ENCODE measurements at places on chromosomes 4 and X.

- DNase-seq: no peak
These were observed 124.1 kb downstream of the FHDC1 start for GRCh38 chr4:153060196-153060595.

GRCh38 chr4:105878668-105879067 is 16.6 kb upstream of the NPNT start:
- no peak for DNase-seq

- DNase-seq: no peak
These were observed 39.5 kb upstream of the EMCN start for GRCh38 chr4:100557306-100557705.

DNA sequence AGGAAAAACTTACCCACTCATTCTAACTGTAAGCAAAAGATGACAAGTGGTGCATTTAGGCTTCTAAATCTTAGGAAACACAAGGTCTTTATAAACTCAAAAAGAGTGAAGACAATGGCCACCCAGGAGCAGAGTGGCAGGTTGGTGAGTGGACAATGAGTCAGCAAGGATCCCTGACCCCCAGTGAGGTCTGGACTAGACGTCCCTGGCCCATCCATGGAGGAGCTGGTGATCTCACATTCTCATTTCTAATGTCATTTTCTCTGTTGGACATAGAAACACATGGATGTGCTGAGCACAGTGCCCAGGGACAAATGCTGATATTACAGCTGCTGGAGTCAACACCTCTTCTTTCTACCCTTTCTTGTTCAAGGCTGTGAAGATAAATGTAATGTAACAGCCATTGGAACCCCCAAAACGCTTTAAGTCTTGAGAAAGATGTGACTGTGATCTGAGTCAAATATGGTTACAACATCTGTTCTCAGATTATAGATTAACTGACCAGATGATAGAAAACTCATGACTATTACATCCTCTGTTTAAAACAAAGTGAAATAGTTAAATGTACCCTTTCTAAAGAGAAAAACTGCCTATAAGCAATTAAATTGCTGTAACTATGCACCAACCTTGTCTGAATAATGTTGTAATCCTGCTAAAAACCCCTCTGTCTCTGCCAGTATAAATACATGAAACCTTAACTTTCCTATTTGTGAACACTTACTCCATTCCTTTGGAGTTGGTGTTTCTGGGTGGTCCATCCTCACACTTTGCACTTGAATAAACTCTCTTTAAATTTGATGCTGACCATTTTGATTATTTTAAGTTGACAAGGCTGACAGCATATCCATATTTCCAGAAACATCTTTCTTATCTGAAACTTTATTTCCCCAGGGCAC is 92.7 kb downstream of the USP46 start:
- no peak for DNase-seq

DNA sequence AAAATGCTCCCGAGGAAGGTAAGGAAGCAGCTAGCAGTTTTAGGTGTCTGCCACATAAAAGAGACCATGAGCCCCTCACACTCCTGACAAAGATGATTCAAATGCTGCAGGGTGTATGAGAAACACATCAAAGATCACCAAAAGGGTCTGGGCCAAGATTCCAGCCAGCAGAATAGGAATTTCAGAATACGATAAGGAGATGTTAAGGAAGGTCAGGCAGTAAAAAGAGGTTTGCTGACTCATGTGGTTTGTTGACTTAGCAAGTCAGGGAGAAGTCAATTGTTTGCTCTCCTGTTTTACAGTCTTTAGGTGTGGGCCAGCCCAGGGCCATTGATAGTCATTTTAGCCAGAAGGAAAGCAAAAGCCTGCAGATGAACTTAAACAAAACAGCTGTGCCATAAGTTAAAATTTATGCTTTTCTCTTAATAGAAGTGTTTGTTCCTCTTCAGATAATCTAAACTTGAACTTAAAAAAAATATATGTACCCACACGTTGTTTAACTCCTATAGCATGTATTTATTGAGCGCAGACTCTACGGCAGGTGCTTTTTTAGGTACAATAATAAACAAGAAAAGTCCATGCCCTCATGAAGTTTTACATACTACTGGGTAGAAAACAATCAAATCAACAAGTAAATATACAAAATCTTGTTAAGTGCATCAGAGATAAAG is 115.6 kb downstream of the CAMK2D start:
- no peak for DNase-seq

DNA sequence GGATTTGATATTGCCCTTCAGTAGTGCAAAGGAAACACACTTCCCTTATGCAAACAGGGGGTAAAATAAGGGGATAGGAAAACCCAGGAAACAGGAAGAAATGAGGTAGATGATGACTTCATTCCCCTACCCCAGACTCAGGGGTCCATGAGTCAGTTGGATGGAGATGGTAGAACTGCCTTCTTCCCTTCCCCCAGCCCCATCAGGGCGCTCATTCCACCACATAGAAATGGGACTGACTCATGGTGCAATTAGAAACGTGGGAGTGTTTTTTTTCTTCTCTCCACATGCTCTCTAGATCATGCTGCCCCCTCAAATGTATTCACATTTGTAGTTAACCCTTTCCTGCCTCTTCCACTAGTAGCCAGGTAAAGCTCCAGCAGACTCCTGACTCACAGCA is 23.1 kb upstream of the ARMCX2 start:
- no peak for DNase-seq

GRCh38 chr4:173508386-173509035 is 21.5 kb downstream of the HAND2 start:
- no peak for DNase-seq

DNA sequence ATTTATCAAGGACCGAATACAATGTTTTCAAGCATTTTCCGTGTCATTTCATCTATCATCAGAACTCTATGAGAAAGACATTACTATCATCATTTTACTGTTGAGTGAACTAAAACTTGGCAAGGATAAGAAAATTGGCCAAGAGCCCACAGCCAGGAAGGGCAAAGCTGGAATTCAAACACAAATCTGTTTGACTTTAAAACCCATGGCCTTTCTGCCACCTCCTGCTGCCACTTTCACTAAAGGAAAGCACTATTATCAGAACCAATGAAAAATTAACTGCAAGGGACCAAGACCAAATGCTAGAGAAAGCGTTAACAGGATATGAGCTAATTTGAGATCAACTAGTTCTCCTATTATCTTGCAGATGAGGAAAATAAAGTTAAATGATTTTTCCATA is 2759.2 kb downstream of the ARAP2 start:
- no peak for DNase-seq

GRCh38 chrX:71652405-71652804 is 14.9 kb upstream of the LOC101059915 start:
- DNase-seq: peak; percentile 27

- DNase-seq: no peak
These were observed 444.4 kb upstream of the IGFBP7 start for GRCh38 chr4:57554556-57555092.

- DNase-seq: no peak
These were observed 30.5 kb upstream of the BBS12 start for GRCh38 chr4:122701965-122702364.

DNA sequence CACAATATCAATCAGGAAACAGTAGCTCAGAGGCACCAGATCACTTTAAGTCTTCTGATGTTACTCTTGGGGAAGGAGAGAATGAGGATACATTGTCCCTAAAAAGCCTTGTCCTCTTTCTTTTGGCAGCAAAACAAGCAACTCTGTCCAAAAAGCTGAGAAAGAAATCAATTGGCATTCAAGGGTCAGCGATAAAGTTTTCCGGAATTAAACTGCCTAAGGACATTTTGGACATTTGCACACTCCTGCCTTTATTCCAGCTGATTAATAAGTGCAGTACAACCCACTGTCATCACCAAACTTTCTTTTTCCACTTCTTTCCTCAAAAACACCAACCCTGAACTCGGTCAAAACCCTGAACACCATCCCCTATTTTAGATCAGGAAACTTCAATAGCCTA is 85.8 kb upstream of the FAM9A start:
- no peak for DNase-seq

- DNase-seq: no peak
These were observed 5.5 kb downstream of the PNPLA4 start for GRCh38 chrX:7921750-7922149.

GRCh38 chrX:43656005-43656494 is at the start of gene MAOA:
TSS of gene MAOA (plus strand) at chrX:43656299. CDS start at chrX:43656342, 43 bp downstream.
- DNase-seq: peak; percentile 8

- DNase-seq: peak; percentile 0
These were observed 58.1 kb upstream of the PARM1 start for GRCh38 chr4:74874753-74875367.

DNA sequence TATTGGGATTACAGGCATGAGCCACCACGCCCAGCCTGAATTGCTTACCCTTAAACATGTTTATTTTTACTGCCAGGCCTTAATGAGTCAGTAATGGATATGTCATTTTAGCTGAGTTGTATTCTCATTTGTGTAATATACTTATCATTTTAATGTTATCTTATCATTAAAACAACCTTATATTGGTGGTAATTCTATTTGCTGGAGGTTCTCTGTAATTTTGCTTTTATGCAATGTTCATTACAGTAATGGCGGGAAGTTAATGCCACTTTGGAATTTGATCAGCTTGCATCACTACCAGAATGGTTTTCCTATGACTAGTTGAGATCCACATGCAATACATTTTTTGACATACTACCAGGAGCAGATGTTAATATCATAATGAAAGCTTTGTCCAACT is 6.3 kb upstream of the PGAM4 start:
- no peak for DNase-seq
